Ecto neural progenitor cell (in vitro differentiated cells): ENCODE measurements at places on chromosomes 6 and 20.

GRCh38 chr20:1945660-1946059, 48.2 kb downstream of the PDYN start:
- DNase-seq = no peak

DNA sequence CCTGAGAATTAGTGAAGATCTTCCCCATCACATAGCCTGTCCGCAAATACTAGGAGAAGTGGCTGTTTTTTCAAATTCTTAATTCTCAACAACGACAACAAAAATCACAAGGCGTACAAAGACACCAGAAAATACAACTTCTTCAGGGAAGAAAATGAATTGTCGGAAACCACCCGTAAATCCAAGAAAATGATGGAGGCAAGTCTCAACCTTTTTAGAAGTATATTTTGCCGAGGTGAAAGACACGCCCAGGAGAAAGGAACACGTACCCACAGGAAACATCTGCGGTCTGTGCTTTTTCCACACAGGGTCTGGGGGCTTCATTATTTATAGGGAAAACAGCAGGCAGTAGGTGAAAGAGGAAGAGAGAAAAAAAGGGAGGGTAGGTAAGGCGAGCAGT, 223.9 kb upstream of the GGTLC1 start:
- no peak for DNase-seq

- no peak for DNase-seq
These were observed 101.5 kb downstream of the TMEM242 start for GRCh38 chr6:157221817-157222175.

- DNase-seq = no peak
These were observed 6.8 kb downstream of the CDKN1A start for GRCh38 chr6:36685166-36685924.

GRCh38 chr6:22024973-22025467, 271.8 kb downstream of the PRL start:
- no peak for DNase-seq

DNA sequence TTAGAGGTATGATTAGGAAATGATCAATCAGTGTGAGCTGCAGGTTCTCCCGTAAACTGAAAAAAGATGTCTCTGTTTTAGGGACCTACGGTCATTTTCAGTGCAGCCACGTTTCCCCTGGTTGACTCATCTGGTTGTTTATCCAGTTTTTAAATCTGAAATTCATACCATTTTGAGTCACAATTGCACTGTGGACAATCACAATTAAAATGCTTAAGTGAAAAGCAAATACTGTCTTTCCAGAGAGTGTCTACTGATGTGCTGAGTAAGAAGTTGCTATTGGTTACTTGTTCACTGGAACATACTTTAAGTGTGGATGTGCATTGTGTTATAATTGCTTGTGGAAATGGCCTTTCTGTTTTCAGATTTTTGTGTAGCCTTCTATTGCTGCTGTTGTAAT, 305.1 kb upstream of the SASH1 start:
- DNase-seq = no peak
